ENCODE measurements at places on chromosomes 3 and 15.

- peak; percentile 27 for DNase-seq
Measured at GRCh38 chr3:192772240-192772894, 45.0 kb upstream of the FGF12 start.

DNA sequence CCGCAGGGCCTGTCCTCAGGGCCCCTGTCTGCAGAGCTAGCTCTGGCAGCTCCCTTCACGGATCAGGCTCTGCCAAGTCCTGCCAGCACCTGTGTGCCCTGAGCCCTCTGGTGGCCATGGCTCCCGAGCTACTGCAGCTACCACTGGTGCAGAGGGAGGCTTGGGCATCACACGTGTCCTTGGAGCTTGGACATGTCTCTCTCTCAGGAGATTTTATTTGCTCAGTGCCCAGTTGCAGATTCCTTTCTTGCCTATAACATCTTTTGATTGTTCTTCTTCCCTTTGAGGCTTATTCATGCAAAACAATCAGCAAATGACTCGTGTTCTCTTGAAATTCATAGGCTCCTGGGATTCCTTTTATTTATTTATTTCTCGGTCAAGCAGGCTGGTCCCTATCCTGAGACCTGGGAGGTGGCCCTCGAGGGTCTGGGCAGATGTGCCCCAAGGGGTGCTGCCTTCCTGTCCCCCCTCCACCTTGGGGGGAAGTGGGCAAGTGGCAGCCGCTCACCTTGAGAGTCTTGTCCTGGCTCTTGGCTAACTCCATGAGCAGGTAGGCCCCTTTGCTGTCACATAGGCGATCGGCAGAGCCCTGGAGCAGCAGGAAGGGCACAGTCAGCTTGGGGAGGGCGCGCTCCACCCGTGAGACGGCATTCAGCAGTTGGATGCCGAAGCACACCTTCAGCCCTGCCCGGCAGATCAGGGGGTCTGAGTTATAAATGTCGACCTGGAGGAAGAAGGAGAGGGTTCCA, 21.9 kb downstream of the ABTB1 start:
- peak; percentile 49 for DNase-seq

DNA sequence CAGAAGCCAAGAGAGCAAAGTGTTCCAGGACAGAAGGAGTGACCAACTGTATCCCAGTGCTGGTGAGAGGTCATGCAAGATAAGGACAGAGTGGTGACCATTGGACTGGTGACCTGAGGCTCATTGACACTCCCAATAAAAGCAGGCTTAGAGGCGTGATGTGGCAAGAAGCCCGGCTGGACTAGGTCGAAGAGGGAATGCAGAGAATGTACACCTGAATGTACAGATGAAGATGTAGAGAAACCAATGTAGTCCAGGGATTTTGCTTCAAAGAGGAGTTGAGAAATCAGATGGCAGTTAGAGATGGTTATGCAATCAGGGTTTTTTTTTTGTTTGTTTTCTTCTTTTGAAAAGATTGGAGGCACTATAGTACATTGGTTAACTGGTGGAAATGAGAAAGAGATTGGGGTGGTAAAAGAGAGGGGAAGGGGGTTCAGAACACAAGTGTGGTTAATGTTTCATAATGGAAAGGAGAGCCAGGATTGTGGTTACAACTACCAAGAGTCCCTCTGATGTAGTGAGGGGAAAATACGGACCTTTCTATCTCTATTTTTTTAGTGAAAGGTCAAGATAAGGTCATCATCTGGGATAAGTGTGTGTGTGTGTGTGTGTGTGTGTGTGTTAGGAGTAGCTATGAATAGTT, 23.3 kb downstream of the ST3GAL6 start:
- DNase-seq: no peak

DNA sequence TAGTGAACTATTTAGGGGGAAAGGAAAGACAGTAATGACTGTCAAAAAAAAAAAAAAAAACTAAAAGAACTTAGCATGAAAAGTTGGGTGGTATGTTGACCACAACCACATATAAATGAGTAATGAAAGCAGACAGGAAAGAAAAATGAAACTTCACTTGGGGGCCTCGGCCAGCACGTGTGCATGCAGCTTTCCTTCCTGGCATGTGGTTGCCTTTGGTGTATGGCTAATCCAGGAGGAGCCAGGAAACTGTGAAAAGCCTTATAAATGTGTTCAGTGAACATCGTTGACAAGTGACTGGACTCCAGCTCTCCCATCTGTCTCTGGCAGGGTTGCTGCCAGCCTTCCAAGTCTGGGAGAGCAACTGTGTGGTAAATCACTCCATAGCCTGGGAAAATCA, 195.1 kb downstream of the DTWD1 start:
- no peak for DNase-seq

DNA sequence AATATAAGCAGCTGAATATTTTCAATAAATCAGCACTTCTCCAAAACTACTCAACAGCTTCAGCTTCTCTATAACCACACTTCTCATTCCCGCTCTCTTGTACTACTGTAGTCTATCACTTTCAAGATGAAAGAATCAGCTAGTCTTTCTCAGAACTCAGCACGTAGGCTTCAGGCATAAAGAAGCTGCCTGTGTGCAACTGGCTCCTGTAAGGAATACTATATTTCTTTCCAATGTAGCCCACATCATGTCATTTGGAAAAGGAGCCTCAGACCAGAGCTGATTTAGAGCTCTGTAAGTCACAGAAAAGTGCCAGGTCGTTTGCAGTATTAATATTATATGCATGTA, 62.3 kb downstream of the FMN1 start:
- no peak for DNase-seq

DNA sequence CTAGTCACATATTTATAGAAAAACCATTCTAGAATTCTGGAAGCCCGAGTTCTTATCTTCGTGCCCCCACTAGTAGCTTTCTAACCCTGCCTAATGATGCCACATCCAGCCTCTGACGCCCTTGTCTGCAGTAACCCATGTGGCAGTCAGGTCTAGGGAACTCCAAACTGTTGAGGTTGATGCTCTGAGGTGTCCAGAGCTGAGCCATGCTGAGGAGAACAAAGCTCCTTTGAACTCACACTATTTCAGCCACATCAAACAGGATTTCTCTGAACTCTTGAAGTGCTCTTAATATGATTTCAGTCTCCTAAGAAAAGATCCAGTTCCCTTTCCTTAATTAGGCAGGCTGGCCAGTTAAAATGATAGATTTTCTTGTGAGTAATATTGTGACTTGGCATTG, 150.5 kb upstream of the ST8SIA2 start:
- DNase-seq: no peak

- no peak for DNase-seq
Measured at GRCh38 chr3:156378871-156379270, 176.0 kb downstream of the SSR3 start.

DNA sequence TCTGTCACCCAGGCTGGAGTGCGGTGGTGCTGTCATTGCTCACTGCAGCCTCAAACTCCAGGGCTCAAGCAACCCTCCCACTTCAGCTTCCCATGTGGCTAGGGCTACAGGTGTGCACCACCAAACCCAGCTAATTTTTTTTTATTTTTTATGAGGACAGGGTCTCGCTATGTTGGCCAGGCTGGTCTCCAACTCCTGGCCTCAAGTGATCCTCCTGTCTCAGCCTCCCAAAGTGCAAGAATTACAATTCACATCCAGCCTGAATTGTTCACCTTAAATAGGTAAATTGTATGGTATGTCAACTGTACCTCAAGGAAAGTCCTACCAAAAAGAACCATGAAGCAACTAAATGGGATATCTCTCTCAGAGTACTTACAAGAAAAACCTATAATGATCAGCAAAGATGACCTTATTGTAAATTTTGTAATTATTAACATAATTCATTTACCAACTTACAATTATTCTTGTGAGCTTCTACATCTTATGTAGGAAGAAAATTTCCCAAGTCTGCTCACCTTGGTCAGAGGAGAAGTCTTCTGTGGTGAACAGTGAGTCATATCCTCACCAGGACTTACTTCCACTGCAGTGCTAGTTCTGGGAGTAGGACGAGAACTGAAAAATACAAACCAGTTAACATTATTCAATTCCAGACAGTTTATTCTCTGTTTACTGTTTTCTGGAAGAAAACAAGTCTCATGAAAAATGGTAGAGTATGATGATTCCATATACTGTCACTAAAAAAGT, 54.4 kb downstream of the ULK4 start:
- DNase-seq: no peak

DNA sequence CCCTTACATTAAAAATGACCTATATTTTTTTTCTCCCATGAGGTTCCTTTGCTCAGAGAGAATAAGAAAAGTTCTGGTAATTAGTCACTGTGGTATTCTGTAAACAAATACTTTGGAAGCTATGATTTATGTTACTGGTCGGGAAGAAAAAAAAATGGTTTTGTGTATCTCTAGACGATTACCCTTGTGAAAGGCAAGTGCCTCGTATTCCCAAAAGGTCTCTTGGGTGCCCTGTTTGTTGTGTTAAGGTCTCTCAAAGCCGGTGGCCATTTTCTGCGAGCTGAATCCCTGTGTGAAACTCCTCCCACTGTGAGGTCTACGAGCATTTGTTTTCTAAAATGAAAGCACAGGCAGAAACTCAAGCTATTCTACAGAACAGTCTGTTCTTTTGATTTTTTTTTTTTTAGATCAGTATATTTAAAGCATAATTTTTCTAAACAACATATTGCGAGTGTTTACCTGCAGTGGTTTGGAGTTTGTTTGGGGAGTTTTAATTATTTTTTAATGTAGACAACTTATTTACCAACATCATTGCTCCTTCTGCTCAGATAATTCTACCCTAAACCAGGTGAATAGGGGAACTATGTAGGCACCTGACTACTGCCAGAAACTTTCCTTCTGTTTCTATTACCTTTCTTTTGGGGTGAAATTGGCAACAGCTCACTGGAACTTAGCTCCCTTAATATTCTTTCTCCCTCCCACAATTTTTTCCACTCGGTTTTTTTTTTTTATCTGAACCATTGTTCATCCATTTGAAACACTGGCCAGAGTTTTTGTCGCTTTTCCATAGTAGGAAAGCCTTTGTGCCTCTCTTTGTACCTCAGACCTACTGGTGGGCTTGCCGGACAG, 44.0 kb downstream of the ZBTB38 start:
- DNase-seq: no peak

DNA sequence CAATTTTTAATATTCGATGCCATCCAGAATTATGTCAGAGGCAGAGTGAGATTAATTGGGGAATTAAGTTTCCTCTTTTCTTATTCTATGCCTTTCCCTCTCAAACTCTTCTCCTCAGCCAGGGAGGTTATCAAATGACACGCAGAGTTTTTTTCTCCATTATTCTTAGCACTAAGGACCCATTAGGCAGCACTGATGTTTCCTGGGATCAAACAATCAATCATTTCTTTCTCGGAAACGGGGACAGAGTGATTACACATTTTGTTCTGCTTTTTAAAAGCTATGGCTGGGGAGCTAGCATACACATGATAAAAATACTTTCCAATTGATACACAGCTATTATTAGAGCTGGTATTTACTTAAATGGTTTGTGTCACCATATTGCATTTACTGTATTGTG, 35.3 kb upstream of the PSMD6 start:
- no peak for DNase-seq

GRCh38 chr3:7875925-7876324, 625.7 kb upstream of the LMCD1 start:
- DNase-seq: no peak

DNA sequence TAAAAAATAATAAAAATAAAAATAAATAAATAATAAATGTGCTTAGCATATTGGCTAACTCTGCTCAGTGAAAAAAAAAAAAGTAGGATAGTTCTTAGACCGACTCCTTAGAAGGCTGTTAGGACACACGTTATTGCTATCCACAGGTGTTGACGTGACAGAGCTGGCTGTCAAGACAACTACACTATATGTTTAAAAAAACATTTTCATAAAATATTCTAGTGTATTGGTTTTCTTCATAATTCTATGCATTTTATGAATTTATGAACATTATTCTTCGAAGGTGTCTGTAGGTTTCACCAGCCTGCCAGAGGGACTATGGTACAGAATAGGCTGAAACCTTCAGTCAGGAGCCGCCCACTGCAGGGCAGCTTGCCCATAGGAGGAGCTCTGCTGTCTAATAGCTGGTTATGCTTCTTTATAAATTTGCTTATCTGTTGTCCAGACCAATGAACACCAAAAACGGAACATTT, 9.2 kb downstream of the TM4SF1 start:
- no peak for DNase-seq

DNA sequence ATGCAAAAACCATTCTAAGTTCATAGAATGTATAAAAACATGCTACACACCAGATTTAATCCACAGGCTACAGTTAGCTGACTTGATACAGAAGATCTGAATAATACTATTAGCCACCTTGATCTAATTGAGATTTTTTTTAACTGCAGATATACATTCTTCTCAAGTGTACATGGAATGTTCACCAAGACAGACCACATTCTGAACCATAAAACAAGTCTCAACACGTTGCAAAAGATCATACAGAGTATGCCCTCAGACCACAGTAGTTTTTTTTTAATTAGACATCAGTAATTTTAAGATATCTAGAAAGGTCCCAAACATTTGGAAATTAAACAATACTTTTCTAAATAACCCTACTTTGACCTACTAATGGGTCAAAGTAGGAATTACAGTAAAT, 83.3 kb downstream of the FGF7 start:
- no peak for DNase-seq

DNA sequence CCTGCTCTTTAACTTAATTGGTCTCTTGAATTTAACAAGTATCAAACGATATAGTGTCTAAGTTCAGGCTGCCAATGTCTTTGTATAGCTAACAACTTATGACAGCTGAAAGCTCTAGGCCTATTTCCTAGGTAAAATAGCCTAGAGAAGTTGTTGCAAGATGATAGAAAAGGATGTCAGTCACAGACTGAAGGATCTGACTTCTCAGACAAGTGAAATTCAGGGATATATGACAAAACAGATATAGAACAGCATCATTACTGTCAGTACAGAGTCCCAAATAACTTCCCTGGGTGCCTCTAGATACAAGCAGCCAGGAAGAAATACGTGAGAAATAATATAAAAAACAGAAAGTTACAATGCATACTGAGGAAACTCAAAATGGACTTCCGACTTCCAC, 26.7 kb downstream of the C3orf70 start:
- no peak for DNase-seq

DNA sequence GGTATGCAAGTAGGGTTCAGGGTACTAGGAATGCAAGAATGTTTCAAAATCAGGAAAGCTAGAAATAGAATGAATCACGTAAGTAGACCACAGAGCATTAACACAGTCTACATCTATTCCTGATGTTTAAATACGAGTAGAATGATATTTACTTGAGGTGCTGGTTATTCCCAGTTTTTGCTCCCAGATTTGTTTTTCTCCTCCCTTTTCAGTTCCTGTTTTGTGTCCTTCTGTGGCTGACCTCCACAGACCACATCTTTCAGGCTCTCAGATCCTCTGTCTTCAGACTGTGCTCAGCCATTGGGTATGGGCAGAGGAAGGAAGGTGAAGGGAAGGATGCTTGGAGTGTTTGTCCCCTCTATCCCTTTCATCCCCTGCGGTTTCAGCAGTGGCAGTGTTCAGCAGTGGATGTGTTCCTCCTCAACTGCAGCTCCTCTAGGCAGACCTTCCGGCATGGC, 276.6 kb downstream of the ZNF621 start:
- no peak for DNase-seq

GRCh38 chr15:42053010-42053409, 32.2 kb upstream of the PLA2G4E start:
- DNase-seq: no peak

Data from NCI-H1105 (cell line).